ENCODE measurements at places on chromosomes 16 and 17.

DNA sequence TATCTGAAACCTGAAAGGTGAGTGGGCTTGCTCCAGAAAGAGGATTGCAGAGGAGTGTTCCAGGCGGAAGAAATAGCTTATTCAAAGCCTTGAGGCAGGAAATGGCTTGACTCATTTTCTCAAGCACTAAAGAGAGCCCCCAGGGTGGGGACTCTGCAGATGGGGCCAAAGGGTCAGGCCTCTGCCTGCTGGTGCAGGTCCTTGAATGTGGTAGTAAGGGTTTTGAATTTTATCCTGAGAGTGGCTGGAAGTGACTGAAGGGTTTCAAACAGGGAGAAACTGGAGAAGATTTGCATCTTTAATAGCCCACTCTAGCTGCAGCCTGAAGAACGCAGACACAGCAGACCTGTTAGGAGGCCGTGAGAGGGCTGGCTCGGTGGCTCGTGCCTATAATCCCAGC lies 144.4 kb downstream of the CCT6B start:
- DNase-seq: no peak

DNA sequence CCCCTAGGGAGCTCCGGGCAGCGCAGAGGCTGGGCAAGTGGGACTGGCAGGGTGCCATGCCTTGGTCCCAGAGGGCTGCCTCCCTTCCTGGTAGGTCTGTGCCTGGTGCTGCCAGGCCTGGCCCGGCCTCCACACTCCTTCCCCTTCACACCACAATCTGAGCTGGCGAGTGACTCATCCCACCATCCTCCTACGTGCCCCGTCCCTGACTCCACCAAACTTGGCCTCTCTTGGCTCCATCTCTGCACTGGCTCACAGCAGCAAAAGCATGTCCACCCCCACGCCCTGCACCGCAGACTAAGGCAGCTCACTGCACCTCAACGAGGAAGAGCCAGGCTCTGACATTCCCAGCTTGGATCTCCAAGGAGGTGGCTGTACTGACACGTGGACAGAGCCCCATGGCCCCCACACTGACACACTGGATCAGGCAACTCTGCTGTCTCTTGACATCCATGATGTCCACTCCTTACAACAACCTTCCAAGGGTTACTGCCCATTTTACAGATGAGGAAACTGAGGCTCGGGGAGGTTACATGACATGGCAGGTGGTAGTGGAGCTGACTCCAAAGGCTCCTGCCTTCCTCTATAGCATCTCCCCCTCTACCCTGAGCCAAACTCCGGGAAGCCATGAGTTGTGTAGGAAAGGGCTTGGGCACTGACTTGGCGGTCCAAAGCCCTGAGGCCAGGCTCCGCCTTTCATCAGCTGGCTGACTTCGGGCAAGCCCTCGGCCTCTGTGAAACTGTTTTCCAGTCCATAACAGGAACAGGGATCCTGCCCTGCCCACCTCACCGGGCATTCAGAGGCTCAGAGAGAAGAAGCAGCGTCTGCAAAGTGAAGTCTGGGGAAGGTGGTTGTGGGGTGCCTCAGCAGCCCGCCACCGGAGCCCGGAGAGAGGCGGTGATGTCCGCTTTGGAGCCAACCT lies 20.1 kb upstream of the KRT19 start:
- peak; percentile 99 for DNase-seq

DNA sequence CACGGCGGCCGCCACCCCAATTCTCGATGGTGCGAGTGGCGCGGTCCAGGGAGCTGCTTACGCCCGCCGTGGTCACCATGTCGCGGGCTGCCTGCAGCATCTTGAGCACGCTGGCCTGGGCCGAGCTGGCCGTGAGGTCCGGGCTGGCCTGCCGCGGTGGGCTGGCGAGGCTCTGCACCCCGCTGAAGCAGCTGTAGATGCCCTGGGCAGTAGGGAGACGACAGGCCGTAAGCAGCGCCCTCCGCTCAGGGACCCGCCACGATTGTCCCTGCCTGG lies 16.4 kb downstream of the GRIN2C start:
- no peak for DNase-seq

DNA sequence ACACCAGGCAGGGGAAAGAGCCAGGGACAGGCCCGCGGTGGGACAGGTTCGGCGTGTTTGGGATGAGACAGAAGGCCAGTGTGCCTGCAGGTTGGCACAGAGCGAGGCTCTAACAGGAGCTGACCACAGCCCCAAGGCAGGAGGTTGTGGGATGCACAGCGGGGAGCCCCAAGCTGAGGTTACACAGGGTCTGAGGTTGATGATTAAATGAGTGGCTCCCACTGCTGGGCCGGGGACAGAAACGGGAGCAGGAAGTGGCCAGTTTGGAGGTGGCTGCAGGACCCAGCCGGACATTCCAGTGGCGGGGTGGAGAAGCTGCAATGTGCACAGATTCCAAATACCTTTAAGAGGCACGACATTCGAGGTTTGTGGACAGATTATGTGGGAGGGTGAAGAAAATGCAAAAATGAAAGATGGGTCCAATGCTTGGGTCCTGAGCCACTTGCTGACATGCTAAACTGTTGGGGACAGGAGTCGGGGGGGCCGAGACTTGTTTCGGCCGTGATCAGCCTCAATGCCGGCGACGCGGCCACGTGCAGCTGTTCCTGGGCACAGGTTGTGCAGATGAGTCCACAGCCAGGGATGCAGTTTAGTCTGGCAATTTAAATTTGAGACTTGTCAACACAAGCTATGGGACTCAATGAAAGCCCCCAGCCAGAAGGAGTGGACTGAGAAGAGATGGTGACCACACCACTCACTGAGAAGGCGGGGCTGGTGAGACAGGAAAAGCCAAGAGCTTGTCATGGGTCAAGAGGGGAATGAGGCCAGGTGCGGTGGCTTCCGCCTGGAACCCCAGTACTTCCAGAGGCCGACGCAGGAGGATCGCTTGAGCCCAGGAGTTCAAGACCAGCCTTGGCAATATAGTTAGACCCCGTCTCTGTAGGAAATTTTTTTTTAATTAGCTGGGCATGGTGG lies 8.7 kb downstream of the ENPP7 start:
- peak; percentile 31 for DNase-seq

GRCh38 chr16:74721716-74722115 lies 21.1 kb upstream of the MLKL start:
- DNase-seq: no peak

- DNase-seq: no peak
These were observed 186.8 kb upstream of the IRX3 start for GRCh38 chr16:54473226-54473993.

- DNase-seq: no peak
These were observed 16.1 kb upstream of the ARHGAP44 start for GRCh38 chr17:12773153-12773552.

DNA sequence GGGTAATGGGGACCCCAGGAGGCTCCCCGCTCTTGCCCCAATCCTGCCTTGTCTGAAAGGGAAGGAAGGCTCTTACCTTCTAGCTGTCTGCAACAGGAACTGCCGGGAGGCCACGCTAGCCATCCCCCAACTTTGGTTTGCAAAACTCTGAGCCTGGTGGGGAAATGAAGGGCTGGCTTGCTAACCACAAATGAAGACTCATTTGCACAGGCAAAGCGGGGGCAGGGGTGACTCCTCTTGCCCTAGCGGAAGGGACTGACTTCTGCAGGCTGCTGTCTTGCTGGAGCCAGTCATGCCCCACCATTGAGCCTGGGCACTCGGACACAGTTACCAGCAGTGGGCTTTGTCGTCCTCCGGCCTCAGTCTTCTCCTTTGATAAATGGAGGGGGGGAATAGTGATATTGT lies 52.6 kb downstream of the PLCG2 start:
- peak; percentile 20 for DNase-seq

- DNase-seq: no peak
These were observed 67.2 kb downstream of the CDH8 start for GRCh38 chr16:61969077-61969382.

DNA sequence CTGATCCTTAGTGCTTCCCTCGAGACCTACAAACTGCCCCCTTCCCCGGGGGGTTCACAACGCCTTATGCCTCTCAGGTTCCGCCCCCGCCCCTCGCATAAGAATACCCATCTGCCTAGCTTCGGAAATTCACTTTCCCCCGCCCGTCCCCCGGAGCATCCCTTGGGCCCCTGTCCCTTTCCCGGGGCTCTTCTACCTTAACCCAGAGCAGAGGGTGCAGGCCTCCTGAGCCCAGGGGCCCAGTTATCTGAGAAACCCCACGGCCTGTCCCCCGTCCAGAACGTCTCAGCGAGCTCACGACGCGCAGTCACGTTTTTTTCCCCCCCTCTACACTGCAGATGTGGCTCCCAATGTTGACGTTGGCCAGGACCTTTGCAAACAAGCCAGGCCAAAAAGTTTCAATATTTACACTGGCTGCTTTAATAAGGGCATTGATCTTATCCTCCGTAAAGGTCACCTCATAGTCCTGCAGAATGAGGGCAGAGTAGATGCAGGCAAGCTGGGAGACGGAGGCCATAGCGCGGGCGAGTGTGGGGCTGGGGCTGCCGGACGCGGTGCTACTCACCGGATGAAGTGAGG lies 1.4 kb upstream of the NBR1 start:
- DNase-seq: no peak

DNA sequence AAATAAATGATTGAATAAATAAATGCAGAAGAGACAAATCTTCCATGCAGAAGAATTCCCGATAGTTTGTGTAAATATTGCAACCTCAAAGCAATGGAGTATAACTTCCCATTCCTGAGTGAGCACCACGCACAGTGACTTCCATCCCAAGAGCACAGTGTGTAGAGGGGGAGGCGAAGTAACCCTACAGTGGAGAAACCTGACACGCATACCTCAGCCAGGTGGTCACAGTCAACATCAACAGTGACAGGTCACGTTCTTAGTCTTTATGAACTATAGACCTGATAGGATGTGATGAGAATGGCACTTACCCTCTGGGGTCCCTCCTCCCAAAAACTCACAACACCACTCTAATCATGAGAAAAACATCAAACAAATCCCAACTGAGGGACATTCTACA lies 111.6 kb downstream of the DYNLRB2 start:
- DNase-seq: no peak

GRCh38 chr16:83669456-83669855 lies 138.3 kb upstream of the HSBP1 start:
- no peak for DNase-seq

DNA sequence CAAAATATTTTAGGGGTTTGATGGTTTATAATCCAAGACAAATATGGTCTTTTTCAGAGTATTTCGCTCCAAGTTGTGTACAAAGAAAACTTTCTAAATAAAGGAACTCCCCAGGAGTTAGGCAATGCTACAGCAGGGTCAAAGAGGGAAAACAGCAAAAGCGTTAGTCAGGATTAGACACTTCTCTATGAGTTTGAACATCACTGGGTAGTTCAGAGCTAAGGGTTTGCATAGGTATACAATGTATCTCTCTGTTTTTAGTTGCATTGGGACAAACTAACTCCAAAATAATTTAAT lies 34.8 kb downstream of the FAM20A start:
- DNase-seq: no peak

DNA sequence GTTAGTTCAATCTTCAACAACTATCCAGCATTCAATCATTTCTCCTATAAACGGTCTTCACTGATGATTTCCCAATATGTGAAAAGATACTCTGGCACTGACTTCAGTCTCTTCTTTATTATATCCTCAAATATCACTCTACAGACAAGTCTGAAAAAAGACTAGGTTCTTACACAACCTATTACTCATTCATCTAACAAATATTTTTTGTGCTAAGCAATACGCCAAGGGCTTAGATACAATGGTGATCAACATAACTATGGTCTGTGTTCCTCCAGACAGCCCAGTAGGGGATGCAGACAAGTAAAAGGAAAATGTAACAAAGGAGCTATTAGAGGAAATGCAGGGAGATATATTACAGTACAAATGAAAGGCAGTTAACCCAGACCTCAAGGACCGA lies 63.9 kb downstream of the MYO1D start:
- DNase-seq: no peak

DNA sequence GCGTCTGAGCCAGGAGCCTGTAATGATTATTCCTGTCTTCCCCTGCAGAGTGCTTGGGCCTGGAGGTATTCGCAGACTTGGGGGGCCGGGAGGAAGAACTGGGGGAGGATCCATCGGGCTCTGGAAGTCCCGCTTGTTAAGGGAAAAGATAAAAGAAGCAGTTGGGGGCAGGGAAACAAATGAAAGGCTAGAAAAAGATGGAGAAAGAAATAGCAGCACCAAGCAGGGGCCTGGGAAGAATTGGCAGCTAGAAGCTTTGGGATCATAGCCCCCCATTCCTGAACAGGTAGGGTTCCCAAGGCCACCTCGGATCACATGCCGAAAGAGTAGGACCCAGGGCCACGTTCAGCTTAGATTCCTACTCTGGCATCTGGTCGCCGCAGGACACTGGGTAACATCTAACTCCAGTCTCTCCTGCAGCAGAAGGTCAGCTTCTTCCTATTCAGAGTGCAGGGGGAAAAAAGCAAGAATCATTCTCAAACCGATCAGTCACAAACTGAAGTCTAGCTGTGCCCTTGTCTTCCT lies 23.6 kb downstream of the ADAM11 start:
- no peak for DNase-seq

DNA sequence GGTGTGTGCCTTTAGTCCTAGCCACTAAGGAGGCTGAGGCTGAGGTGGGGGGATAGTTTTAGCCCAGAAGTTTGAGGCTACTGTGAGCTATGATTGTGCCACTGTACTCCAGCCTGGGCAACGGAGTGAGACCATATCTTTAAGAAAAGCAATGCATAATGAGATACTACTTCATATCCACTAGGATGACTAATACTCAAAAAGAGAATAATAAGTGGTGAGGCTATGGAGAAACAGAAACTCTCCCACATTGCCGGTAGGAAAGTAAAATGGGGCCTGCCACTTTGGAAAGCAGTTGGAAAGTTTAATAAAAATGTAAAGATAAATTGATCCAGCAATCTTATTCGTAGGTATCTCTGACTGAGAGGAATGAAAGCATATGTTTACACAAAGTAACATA lies 4.6 kb upstream of the NPIPB2 start:
- peak; percentile 13 for DNase-seq

DNA sequence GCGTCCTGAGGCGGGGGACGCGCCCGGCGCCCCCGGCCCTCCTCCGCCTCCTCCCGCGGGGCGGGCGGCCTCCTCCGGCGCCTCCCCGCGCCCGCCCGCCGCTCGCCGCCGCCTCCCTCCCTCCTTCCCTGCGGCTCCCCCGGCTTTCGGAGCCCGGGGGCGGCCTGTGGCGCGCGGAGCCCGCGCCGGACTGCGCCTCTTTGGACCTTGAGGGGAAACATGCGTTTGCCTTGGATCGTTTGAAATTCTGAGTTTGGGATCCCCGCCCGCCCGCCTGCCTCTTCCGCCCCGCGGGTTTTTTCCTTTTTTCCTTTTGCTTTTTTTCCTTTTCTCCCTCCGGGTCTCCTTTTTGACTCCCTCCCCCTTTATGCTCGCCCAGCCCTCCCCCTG lies 390 bp downstream of the ZNRF1 start:
- no peak for DNase-seq

- no peak for DNase-seq
These were observed 539 bp upstream of the GABARAPL2 start for GRCh38 chr16:75565640-75566039.
